A549 treated with DMSO at 1 μM for 4 hours (cell line): ENCODE measurements at places on chromosomes 3 and 15. TPM values are rescaled to one million over a fixed set of nuclear protein-coding genes. Genes with fewer than 3 reads are reported as not detected.

The NEO1 gene
- 32.8 to 37.7 TPM (median 33.4 TPM) in 5 replicates for total RNA-seq

The EPHB1 gene
- 0.05 to 0.23 TPM (median 0.11 TPM) in 4 of 5 replicates, not detected in the other for total RNA-seq

The SLC6A11 gene
- 0.03 to 0.07 TPM (median 0.05 TPM) in 4 of 5 replicates, not detected in the other for total RNA-seq

The NR2F2 gene
- 18.5 to 28.5 TPM (median 23.6 TPM) in 5 replicates for total RNA-seq

The GPR62 gene
- total RNA-seq: 0.06 TPM in 1 of 5 replicates, not detected in the others

The LYZL4 gene
- total RNA-seq: not detected in 5 replicates

The ZXDC gene
- 6.8 to 9.2 TPM (median 8.3 TPM) in 5 replicates for total RNA-seq

The CHST2 gene
- 0.57 to 1.1 TPM (median 0.81 TPM) in 5 replicates for total RNA-seq

The PRSS50 gene
- total RNA-seq: not detected in 5 replicates

The CHCHD6 gene
- 17.8 to 20.2 TPM (median 19.8 TPM) in 5 replicates for total RNA-seq

The RBP2 gene
- total RNA-seq: not detected in 5 replicates

The MYEF2 gene
- total RNA-seq: 13.2 to 19.2 TPM (median 17.3 TPM) in 5 replicates

The OR4F6 gene
- total RNA-seq: not detected in 5 replicates
